ENCODE measurements at places on chromosomes 16 and 17.

DNA sequence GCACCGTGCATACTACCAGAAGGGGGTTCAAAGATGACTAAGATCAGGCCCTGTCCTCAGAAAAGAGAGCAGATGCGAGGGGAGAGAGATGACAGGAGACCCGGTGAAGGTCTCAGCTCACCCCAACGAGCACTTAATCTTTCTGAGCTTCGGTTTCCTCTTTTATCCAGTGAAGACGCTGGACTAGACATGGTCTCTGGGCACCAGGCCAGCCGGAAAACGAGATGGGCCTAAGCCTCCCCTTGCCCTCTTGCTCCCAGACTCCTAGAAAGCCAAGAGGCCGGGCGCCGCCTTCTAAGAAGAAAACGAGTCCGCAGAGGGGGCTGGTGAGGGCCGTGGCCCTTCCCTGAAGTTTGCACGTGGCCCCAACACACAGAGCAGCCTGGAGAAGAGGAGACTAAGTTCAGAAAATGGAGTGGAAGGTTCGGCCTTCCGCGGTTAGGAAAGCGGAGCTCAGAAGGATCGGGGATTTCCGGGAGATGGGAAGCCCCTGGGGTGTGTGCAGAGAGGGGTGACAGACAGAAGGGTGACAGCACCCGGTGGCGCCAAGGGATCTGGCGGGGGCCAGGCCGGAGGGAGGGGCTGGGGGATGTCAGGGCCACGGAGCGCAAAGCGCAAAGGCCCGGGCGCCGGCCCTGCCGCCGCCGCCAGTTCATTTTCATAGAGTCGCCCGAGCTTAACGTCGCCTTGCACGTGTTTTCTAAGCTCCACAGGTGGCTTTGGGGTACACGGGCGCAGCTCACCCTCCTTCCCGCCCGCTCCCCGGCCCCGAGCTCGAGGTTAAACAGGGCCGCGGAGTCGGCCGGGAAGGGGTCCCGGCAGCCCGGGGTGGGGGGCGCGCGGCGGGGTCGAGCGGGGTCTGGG, 42.1 kb upstream of the BHLHA9 start:
- DNase-seq, result no peak

GRCh38 chr16:87044829-87045228, 272.4 kb downstream of the C16orf95 start:
- DNase-seq, result no peak

DNA sequence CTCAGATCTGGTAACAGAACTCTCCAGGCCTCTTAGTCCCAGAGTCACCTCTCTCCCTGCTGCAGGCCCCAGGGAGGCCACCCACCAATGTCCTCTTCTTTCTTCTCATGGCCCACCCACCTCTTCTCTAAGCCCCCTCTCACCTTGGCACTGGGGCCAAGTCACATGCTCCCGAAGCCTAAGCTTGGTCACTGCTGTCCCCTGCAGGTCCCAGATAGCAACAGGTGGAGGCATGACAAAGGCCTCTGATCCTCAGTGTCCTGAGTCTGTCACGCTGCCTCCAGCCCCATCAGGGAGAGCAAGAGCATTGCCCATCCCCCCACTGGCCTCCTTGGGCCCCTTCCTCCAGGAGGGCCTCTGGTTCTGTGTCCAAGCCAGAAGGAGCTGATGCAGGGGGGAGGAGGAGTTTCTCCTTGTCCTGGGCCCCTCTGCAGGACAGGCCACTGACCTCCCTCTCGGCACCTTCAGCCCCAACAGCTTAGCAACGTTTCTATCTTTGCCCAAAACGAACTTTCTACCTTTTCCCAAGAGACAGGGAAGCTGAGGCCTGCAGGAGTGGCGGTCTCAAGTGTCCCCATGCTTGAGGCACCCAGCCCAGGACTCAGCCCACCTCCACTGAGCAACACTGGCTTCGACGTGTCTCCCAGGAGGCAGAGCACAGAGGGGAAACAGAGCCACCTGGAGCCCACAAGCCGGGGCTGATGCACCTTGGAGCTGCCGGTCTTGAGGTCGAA, 8.6 kb downstream of the P2RX1 start:
- no peak for DNase-seq

DNA sequence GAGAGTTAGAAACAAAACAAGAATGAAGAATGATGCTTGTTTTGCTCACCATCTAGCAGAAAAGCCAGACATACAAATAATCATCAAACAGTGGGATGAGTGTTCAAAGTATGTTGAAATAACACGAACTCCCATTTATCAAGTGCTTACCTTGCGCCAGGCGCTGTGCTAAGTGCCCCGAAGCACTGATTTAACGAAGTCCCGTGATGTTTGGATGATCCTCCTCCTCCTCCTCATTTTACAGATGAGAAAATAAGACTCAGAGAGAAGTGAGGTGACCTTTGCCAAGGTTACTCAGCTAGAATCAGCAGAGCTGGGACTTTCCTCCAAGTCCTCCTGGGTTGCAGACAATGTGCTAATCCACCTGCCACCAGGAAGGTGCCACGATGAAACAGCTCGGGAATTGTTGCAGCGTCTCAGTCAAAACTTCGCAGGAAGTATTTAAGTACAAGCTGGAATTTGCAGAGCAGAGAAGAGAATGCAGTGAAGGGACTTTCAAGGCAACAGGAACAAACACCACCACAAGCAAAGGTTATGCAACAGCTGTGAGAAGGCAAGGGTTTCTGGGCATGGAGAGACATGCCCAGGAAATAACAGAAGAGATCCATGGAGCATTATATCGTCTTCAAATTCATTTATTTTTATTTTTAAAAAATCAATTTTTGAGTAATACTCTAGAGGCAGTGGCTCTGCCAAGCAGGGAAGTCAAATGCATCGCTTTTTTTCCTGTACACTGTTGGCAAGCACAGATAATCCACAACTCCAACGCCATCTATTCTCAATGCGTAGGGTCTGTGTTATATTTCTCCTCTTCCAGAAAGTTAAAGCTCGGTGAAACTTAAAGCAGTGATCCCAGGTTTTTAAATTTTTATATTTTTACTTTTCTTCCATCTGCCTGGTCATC, 11.1 kb downstream of the PRCD start:
- DNase-seq, result no peak

DNA sequence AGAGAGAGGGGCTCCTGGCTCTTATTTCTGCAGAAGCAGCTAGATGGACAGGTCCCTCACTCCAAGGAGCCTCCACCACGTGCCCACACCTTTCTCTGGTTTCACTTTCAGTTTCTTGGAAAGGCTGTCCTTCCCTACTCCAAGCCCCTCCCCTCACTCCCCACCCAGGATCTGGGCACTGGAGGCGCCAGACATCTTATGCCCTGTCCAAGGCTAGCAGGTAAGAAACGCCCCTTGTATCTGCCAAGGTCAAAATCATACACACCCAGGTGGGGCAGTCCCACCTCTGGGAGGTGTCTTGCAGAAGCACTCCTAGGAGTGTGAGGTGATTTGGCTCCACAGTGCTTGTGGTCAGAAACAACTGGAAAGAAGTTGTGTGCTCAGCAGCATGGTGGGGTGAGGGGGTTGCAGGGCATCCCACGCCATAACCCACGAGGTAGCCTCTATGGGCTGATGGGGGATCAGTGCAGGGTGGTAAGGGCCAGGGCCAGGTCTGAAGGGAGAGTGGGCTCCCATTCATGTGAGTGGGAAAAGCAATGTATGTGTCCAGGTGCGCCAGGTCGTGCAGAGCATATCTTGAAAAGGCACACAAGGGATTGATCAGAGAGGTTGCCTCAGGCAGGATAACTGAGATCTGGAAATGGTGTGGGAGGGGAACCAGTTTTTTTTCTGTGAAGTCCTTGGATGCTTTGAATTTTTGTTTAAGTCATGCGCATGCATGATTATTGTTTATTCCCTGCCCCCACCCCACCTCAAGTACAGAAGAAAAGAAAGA, 31.8 kb upstream of the PRM1 start:
- DNase-seq, result no peak

GRCh38 chr17:31789707-31790505, 69.1 kb downstream of the COPRS start:
- DNase-seq, result no peak

DNA sequence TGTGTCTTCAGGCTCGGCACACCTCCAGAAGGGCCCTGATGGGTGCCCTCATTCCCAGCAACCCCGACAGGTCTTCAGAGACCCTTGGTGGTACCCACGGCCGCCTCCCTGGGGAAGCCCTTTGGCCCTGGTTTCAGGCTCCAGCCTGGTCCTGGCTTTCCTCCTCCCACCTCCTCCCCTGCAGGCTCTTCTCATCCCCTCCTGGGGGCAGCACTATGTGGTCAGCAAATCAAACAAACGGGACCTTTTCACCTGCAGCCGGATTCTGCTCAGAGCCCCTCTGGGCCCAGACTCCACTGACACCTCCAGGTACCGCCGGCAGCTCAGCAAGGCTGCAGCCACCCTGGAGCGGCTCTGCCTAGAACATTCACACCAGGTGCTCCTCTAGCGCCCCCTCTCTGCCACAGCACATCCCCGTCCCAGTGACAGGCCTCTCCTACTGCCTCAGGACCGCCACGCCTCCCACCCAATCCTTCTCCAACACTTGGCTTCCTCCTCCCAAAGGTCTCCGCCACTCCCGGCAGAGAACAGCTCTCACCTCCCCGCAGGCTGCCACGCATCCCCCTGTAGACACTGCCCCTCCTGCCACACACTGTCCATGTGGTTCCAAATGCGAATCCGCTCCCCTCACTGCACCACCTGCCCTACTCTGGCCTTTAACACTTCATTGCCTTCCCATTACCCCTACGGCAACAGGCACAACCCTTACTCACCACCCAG, 12.0 kb downstream of the CORO7 start:
- no peak for DNase-seq

DNA sequence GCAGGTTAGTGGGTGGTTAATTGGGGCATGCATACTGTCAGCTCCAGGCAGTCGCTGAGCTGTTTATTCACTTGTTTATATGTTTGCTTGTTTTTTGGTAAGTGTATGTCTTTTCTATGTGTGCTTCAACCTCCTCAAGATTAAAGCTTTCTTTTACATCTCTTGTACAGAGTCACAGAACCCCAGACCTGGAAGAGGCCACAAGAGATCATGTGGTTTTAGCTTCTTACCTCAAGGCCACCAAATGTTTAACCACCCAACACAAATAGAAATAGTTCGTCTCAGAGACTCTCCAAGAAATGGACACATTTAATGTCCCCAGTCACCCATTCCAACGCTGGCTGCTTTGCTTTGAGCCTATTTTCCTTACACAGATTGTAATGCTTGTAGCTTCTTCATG, 11.8 kb upstream of the TMEM98 start:
- no peak for DNase-seq

All from GM04503 (cell line).